ENCODE measurements at places on chromosomes 1 and 21. TPM values are rescaled to one million over a fixed set of nuclear protein-coding genes. Genes with fewer than 3 reads are reported as not detected.

Gene ACKR1
- under 0.01 TPM for total RNA-seq

Gene SMYD3
- total RNA-seq: 17.3 TPM

Gene CFHR1
- total RNA-seq: not detected

Gene HSD3B2
- total RNA-seq: not detected

Gene LINGO4
- total RNA-seq: not detected

Gene LAX1
- total RNA-seq: not detected

Gene RAP1GAP
- under 0.01 TPM for total RNA-seq

Gene DISP1
- 0.65 TPM for total RNA-seq

Gene PYHIN1
- not detected for total RNA-seq

Gene CAPN8
- not detected for total RNA-seq

Measured in lung microvascular endothelial cell (primary cell).